ENCODE measurements at places on chromosomes 16 and 17.

- H3K36me3 ChIP-seq = no peaks in the 10 kb centered on the region
- no peaks in the 10 kb centered on the region for H3K4me1 ChIP-seq
- no peaks in the 10 kb centered on the region for H3K27me3 ChIP-seq
- H3K4me3 ChIP-seq = no peak overlapping the region
- H3K27ac ChIP-seq = no peak overlapping the region
- no peak for DNase-seq
Observed at GRCh38 chr17:7809086-7809790, 24.8 kb upstream of the KDM6B start.

- no peak overlapping the region for H3K27ac ChIP-seq
- H3K36me3 ChIP-seq = no peaks in the 10 kb centered on the region
- no peak overlapping the region for H3K4me3 ChIP-seq
- H3K27me3 ChIP-seq = no peaks in the 10 kb centered on the region
- H3K4me1 ChIP-seq = no peaks in the 10 kb centered on the region
Observed at GRCh38 chr16:53775821-53776431, 72.0 kb downstream of the FTO start.

DNA sequence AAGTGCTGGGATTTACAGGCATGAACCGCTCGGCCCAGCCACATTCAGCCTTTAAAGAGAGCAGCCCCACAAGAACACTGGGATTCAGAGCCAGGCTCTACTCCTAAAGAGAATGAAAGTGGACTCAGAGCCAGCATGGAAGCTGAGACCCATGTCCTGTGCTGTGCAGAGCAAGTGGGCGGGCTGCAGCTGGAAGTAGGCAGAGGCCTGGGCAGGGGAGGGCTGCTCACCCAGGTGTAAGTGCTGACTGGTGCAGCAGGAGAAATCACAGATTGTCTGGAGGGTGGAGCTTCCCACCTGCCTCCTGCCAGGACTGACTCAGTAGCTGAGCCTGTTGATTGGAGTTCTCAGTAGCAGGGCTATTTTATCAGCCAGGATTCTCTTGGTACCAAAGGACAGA is 178.7 kb downstream of the KATNIP start:
- DNase-seq = no peak
- no peaks in the 10 kb centered on the region for H3K36me3 ChIP-seq
- no peaks in the 10 kb centered on the region for H3K27me3 ChIP-seq
- no peak overlapping the region for H3K4me3 ChIP-seq
- no peak overlapping the region for H3K27ac ChIP-seq
- H3K4me1 ChIP-seq = no peaks in the 10 kb centered on the region

GRCh38 chr17:66687570-66688284 is 147.2 kb upstream of the CACNG5 start:
- no peak for DNase-seq
- no peaks in the 10 kb centered on the region for H3K36me3 ChIP-seq
- H3K4me1 ChIP-seq = no peaks in the 10 kb centered on the region
- no peaks in the 10 kb centered on the region for H3K27me3 ChIP-seq
- no peak overlapping the region for H3K27ac ChIP-seq

DNA sequence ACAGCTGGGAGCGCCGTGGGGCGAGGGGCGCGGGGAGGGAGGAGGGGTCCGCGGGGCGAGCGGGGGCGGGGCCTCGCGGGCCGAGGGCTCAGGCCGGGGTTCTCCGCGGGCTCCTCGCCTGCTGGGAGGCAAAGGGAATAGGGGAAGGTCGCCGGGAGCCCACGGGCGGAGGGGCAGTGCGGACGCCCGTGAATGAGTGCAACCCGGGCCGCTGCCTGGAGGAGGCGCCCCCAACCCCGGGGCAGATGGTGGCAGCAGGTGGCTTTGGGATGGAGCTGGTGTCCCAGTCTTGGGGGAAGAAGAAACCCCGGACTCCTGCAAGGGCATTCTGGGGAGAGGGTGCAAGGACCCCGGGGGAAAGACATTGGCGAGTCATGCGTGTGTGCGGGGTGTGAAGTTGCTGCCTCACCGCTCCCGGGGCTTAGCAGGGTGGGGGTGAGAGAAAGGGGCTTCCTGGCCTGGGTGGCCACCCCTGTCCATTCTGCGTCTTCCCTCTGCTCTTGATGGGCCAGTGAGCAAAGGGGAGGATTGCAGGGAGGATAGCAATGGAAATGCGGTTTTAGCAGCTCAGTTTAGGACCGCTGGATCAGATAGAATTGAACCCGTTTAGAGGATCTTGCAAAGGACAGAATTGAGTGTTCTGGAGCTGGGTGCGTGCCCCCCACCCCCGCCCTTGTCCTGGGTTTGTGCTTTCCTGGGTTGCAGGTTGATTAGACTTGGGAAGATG is 526 bp downstream of the KIAA0513 start:
- H3K4me3 ChIP-seq = peak overlapping the region; percentile 92
- peaks cover 7% of the 10 kb centered on the region for H3K27me3 ChIP-seq
- H3K36me3 ChIP-seq = no peaks in the 10 kb centered on the region

Measured in H1 (cell line).